ENCODE measurements at places on chromosomes 3 and 15.

DNA sequence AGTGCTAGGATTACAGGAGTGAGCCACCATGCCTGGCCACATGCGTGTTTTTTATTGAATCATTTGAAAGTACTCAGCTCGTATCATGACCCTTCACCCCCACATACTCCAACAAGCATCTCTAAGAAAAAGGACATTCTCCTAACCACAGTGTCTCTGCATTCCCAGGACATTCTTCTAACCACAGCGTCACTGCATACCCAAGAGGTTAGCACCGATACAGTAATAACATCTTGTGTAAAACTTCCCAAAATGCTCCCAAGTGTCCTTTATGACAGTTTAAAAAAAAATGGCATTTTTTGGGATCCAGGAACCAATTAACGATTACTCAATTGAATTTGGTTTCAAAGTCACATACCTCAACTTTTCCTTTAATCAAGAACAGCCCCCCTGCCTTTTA is 39.6 kb downstream of the FLNB start:
- DNase-seq = no peak

GRCh38 chr3:114496021-114496434 is 202.2 kb downstream of the TIGIT start:
- peak; percentile 9 for DNase-seq

DNA sequence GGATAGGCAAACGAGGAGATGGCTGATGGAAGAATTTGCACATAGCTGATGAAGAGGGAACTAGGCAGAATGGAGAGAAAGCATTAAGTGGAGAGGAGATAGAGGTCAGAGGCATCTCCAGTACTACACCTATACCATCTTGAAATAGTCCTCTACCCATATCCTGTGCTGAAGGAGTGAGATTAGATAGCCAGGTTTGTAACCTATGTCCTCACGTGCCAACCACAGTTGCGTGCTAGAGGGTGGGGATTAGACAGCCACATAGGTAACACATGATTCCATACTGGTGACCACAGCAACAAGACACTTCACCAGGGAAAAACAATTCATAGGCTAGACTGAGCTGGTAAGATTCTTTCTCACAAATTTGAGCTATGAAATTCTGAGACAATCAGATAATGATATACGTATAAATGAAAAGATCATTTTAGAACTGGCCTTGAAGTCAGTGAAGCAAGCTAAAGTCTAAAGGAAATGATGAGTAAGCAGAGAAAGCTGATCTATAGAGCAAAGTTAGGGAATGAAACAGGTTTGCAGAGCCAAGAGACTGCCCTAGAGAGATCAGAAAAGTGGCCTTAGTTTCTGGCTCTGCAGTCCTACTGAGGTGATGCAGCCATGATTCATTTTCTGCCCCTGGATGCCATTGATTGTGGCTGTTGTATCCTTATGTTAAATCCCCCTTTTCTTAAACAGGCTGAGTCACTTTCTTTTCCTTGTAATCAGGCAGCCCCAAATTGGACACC is 17.7 kb downstream of the MYNN start:
- no peak for DNase-seq

GRCh38 chr3:67715971-67716370 is 61.6 kb upstream of the SUCLG2 start:
- DNase-seq = no peak

DNA sequence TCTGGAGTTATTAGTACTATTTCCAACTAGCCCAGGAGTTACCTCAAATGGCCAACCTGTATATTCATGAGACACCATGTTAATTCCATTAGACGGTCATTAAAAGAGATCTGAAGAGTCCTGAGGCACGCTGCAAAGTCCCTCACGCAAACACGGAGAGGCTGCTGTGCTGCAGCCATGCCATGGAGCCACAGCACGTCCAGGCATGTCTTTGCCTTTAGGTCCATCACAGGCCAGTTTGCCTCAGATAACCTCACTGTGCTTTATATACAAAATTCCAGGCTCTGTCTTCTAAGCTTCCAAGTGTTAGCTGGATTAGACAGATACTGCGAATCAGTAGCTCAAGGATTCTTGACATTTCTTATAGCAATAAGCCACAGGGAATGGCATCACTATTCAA is 9.8 kb upstream of the PLAAT1 start:
- no peak for DNase-seq

GRCh38 chr3:31754575-31755278 is 222.0 kb downstream of the STT3B start:
- DNase-seq = no peak

GRCh38 chr3:115862849-115863248 is 239.5 kb downstream of the GAP43 start:
- no peak for DNase-seq

DNA sequence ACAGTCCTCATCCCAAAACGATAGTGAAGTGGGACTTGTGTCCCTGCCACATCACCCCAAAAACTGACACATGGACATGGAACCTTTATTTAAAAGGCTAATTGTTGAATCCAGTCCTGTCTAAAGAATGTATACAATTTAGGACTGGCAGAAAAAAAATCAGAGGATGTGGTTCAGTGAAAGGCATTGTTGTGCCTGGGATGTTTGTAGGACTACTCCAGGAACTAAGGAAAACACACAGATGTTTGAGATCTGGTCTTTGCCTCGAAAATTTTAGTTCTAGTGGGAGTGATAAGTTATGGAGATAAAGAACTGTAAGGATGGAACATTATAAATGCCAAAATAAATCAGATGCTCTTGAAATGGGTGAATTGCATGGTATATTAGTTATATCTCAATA is 27.2 kb downstream of the VGLL4 start:
- no peak for DNase-seq

GRCh38 chr3:172101107-172101506 is 61.7 kb downstream of the FNDC3B start:
- no peak for DNase-seq

- no peak for DNase-seq
These were observed 615.4 kb upstream of the GBE1 start for GRCh38 chr3:82376883-82377282.

DNA sequence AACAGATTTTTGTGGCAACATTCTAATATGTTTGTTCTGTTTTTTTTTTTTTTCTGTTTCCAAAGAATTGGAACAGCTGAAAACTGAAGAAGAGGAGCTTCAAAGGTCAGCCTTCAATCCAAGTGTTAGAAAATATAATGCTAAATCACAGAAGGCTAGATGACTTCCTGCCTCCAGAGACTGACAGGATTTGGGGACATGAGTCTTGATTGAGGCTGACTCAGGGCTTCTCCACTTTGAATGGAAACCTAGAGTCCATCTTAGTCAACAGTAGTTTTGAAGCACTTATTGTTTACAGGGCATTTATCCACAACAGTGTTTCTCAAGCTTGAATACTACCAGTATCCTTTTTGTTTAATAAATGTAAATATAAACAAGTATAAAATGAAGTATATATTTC is 44.5 kb upstream of the RAD51 start:
- no peak for DNase-seq

- DNase-seq = peak; percentile 5
These were observed 215.3 kb upstream of the CGNL1 start for GRCh38 chr15:57160823-57161560.

- DNase-seq = peak; percentile 21
These were observed 49.4 kb downstream of the GTF2E1 start for GRCh38 chr3:120791913-120792312.

DNA sequence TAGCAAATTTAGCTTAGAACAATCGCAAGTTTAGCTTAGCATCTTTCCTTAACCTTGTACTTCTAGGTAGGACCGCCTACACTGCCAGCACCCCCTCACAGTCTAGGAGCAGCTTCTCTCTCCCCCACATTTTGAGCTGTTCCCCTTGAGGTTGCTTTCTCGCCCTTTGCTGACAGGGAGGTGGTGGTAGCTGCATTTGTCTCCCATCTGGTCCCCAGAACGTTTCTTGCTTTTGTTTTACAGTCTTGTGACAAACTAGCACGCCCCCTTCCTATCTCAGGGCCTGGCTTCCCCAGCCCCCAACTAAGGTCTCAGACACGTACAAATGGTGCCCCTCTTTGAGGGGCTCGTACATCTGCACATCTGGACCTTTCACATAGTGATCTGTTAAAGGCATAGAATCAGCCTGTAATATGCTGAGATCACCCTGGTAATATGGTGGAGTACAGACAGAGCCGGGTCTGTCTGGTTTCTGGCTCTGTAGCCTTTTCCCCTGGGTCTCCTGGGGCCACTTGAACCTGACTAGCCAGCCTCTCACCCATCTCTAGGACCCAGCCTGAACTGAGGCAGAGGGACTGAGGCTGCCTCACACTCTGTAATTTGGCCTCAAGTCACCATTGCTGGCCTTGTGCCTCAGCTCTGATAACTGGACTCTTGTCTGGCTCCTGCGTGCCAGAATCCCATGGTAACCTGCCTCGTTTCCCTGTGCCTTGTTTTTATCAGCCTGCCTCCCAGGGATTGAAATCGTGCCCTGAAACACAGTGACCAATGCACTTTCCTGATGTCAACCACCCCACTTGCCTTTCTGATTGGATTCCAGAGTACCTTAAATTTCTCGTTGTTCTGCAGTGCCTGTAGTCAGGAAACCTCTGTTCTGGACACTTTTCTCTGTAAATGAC is 27.7 kb downstream of the CRTC3 start:
- no peak for DNase-seq

- no peak for DNase-seq
These were observed 185.2 kb upstream of the IL12A start for GRCh38 chr3:159803459-159803858.

GRCh38 chr15:90489514-90489913 is 40.2 kb upstream of the CRTC3 start:
- no peak for DNase-seq

- DNase-seq = no peak
These were observed 765.1 kb downstream of the ROBO1 start for GRCh38 chr3:79002465-79003372.

DNA sequence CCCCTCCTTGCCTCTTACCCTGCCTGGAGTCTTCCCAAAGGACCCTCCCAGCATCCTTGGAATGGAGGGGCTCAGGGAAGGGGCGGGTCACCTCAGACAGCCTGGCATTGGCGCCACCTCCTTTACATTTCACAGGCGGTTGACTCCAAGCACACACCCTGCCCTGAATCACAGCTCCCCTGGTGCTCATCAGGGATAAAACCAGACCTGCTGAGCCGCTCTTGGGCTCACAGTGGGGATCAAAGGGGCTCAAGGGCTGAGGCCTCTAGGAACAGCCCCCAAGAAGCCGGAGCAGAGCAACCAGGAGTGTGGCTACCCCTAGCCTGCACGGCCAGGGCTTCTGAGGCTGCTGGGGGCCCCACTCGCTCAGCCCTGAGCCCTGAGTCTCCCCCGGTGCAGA is 16.6 kb downstream of the LINGO1 start:
- no peak for DNase-seq

DNA sequence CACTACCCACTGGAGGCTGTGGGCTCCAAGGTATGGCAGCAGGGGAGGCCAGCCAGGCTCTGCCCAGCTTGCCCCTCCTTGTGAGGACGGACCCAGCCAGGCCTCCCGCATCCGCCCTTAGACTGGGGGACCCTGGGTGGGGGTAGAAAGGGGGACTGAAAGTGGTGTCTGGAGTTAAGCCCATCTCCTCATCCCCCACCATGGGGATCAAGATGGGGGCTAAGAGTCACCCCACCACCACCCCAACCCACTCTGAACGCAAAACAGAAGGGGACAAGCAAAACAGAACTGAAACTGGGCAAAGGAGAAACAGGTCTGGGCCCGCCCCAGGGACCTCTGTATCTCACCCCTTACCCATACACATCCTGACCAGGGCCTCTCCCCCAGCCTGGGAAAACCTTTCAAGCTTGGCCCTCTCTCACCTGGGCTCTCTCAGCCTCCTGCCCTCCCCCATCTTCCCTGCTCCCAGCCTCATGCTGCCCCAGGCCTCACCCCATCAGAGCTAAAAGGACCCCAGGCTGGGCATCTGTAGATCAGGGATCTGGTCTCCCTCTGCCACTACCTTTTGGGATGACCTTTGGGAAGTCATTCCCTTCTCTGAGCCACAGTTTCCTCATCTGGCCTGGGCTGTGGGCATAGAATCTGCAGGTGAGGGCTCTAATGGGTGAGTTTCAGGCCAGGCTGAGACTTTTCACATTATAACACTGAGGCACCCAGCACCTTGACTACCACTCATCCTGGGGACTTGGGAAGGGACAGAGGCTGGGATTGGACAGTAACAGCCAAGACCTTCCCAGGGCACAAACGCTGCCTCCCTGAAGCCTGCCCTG is 30.0 kb upstream of the CYP11A1 start:
- no peak for DNase-seq

DNA sequence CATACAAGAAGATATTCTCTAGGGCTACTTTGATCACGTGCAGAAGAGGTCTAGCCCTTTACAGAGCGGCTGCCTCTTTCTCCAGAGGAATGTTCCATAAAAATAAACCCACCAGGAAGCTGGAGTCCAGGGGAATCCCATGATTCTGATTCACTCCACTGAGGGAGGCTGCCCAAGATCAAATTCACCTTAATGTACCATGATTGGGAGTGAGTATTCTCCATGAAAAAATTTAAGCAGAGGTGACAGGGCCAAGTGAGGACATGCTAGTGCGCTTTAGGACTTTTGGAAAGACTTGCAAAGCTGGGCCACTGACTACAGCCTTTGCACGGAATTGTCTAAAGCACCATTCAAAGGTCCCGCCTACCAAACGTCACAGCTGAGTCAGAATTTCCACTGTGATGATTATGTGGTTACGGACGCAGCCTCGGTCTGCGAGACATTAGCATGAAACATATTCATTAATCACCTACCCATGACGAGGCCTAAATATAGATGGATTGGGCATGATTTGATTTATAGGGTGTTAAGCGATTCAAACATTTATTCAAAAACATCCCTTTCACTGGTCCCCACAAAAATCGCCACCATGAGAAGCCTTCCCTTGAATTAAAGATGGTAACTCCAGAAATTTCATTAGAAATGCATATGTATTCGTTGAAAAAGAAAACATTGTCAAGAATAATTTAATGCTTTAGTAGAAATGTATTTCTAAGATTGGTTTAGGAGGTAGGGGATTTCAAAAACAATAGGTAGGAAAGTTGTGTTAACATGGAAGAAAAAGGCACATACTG is 152.6 kb downstream of the GREM1 start:
- DNase-seq = peak; percentile 22

Data from H54 (cell line).